ENCODE measurements at places on chromosomes 4 and X.

- DNase-seq = no peak
Observed at GRCh38 chr4:26067035-26067434, 153.0 kb downstream of the SMIM20 start.

- DNase-seq = no peak
Observed at GRCh38 chr4:20288047-20288650, 36.4 kb downstream of the SLIT2 start.

DNA sequence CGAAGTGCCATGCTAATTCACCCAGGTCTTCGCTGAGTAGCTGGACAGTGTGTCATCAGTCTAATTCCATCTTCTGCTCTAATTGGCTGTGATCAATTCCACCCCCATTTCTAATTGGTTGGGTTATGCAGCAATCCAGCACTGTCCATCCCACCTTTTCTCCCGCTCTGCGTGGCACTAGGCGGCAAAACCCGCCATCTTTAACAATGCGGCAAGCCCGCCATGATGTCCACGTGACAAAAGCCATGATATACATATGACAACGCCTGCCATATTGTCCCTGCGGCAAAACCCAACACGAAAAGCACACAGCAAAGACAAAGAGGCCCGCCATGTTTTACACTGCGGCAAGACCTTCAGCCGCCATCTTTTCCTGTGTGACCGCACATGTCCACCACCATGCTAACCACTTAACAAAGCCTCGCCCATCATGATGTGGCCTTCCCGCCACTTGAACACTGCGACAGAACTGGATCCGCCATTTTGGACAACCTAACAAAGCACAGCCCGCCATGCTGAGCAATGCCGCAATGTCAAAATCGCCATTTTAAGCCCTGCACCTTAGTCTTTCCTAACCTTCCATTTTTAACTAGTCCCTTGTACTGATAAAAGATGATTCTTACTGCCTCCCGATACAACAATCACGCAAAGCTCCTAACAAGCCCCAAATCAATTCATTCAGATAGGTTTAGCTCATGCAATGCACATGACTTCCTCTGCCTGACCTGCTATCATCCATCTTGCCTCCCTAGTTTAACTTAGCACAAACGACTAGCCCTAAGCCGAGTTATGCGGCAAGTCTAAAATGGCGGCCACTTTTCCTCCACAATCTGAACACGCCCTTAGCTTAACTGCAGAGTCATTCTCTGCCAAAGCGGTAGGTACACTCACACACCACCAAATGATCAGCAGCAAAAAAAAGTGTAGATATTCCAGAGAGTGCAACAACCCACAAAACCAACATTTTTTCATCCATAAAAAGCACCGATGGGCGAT, 288.3 kb downstream of the CHIC1 start:
- no peak for DNase-seq

- DNase-seq = no peak
Observed at GRCh38 chrX:26295425-26295824, 79.5 kb downstream of the MAGEB5 start.

- DNase-seq = no peak
Observed at GRCh38 chrX:80216086-80216485, 201.5 kb downstream of the TBX22 start.

GRCh38 chr4:180190382-180190781, 2052.8 kb upstream of the TENM3 start:
- no peak for DNase-seq

DNA sequence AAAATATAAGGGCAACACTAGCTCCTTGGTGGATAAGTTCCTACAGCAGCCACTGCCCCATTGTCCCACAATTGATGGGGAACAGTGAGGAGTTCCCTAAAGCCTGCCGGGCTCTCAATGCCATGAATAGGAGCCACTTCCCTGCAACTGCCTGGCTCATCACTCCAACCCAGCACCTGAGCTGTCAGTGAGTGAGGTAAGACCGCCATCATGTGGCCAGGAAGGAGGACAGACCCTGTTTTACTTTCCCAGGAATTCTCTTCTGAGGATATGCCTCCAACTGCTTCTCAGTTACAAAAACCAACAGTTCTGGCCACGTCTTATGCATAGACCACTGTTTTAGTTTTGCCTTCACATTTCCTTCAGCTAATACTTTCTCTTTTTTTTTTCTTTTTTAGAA, 45.5 kb downstream of the SRPX start:
- DNase-seq = no peak

DNA sequence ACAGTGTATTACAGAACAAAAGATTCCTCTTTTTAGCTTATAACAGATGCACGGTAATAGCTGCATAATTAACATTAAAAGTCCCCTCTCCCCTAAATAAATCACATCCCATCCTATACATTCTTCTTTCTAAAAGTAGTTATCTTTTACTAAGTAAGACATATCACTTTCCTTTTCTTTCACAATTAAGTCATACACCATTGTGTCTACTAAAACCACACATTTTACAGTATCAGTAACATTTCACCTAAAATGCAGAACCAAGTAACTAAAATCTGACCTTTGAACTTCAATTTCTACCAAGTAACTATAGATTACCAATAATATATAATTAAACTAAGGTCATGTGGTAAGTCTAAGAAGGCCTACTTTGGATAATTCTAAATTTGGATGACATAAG, 14.2 kb downstream of the DHX15 start:
- no peak for DNase-seq

DNA sequence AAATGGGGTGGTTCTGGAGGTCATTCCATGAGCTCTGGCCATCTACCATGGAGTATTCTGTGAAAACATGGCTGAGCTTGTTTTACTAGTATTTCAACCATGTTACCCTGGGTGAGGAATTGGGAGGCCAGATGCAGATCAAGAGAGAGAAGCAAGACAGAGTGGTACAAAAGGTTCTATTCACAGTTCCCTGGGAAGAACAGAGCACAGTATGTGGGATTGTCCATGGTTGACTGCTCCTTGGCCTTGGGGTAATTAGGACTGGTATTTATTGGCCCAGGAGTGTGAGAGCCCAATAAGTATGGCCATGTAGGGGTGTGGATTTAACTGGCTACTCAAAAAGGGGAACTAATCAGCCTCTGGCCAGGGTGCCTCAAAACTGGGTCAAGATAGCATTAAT, 239.7 kb upstream of the GATB start:
- no peak for DNase-seq

- no peak for DNase-seq
Observed at GRCh38 chr4:174494726-174495125, 27.6 kb downstream of the HPGD start.

DNA sequence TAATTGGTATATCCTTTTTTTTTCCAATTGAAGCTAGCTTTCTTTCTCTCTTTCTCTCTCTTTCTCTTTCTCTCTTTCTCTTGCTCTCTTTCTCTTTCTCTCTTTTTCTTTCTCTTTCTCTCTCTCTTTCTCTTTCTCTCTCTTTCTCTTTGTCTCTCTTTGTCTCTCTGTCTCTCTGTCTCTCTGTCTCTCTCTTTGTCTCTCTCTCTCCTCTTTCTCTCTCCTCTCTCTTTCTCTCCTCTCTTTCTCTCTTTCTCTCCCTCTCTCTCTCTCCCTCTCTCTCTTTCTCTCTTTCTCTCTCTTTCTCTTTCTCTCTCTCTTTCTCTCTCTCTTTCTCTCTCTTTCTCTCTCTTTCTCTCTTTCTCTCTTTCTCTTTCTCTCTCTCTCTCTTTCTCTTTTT, 66.6 kb downstream of the ASMT start:
- no peak for DNase-seq

DNA sequence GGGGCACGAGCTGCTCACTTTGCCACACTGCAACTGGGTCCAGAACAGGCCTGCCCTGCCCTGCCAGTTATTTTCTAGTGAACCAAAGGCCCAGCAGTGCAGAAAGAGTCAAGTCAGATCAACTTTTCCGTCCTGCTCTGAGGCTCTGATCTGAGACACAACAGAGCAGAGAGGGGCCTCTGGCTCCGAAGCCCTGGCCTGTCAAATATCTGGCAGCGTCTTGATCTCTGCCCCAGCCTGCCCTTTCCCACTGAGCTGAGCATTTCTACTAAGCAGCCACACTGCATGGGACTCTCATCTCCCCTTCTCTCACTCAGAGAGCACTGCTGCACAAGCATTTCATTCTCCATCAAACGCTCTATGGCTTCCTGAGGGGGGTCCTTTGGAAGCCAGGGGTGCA, 11.8 kb downstream of the IGFBP7 start:
- DNase-seq = no peak

DNA sequence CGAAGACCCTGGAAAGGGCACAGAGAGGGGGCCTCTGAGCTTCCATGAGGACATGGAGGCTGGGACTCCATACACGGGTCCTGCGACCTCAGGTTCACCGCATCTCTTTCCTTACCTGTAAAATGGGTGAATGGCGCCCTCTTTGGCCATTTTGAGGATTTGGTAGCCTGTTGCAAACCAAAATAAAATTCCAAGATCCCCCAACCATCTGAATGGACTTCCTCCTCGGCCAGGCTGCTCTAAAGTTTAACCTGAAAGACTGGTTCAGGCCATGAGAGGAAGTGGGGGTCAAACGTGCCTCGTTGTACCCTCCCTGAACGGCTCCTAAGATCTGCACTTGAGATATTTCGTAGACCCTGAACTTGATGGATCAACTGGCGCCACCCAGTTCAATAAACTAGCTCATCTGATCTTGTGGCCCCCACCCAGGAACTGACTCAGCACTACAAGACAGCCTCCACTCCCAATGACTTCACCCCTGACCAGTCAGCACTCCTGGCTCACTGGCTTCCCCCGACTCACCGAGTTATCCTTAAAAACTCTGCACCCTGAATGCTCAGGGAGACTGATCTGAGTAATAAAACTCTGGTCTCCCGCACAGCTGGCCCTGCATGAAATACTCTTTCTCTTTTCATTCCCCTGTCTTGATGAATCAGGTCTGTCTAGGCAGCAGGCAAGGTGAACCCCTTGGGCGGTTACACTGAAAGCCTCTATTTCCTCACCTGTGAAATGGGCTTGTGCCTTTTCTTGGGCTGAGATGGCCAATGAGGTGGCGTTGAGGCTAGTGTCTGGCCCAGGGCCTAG, 32.9 kb upstream of the GPR78 start:
- no peak for DNase-seq

DNA sequence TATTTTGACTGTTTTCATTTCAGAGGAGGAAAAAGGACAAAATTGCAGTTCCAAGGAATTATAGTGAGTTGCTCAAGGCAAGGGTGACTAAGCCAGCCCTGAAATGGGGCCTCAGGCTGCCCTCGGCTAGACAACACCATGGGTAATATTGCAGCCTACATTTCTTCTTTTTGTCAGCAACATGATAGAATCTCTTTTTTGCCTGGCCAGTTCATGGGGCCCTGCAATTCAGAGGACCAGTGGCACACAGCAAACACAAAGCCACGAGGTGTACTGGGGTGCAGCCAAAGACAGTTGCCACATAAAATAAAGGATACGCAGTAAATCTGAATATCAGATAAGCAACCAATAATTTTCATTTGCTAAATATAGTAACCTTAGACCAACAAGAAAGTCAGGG, 41.8 kb downstream of the RBM47 start:
- no peak for DNase-seq

DNA sequence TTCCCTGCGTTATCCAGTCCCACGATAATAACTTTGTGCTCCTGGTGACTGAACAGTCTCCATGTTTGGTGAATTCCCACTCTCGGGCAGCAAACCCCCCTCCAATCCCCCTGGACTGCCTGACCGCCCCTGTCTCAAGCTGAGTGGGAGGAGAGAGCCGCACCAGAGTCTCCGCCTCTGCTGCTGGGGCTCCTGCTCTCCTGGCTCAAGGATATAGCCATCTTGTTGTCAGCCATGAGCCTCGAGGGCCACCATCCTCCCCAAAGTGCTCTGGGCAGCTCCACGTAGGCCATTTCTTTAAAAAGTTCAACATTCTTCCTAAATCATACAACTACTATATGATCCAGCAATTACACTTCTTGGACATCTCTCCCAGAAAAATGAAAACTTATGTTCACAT, 49.3 kb upstream of the PGRMC1 start:
- no peak for DNase-seq

DNA sequence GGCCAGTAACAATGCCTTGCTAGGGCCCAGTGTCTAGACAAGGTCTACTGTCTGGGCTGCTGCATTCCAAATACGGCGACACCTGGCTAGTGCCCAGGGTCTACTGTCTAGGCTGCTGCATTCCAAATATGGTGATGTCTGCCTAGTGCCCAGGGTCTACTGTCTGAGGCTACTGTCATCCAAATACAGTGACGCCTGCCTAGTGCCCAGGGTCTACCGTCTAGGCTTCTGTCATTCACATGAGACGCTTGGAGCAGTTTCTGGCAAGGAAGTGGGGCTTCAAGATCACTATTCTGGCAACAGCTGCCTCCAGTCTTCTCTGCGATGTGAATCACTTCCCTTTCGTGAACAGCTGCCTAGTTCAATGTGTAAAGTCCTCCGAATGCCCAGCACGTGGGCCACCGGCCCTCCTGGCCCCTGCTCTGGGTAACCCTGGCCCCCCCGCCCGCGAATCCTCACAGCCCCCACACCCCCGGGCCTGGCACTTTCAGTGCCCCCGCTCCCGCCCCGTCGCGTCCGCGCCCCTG, 12.7 kb downstream of the ACOX3 start:
- peak; percentile 14 for DNase-seq

DNA sequence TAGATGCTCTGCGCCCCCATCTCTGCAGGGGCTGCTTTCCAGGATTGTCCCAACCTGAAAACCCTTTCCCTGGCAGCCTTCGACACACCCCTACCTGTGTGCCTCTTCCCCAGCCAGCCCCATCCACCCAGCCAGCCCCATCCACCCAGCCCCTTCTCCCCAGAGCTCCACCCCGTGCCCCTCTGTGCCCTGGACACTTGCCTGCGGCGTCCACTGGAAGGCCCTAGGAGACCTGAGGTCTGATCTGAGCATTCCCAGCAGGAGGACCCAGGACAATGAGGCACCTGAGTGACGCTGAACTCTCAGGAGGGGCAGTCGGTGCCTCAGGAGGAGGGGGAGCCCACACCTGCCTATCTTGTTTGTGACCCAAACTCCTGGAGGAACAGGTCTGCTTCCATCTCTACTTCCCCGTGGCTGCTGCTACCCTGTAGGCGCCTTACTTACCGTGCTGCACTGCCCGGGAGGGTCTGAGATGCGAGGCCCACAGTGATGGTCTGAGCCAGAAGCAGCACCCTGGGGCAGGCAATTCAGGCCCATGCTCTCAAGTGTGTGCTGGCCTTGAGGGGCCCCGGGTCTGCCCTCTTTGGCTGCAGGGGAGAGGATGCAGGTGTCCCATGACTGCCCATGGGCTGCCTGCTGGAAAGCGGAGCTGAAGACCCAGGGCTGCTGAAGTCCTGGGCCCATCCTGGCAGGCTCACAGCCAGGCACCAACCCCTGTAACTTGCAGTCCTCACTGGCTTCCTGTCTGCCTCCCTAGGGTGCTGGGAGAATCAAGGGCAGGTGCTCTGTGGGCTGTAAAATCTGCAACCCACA, 4.9 kb downstream of the LRPAP1 start:
- no peak for DNase-seq

- DNase-seq = no peak
Observed at GRCh38 chr4:7590189-7590588, 155.5 kb upstream of the PSAPL1 start.
